ENCODE measurements at places on chromosomes 7 and 10. TPM values are rescaled to one million over a fixed set of nuclear protein-coding genes. Genes with fewer than 3 reads are reported as not detected.

- no peak for DNase-seq
- no peaks in the 10 kb centered on the region for H3K4me1 ChIP-seq
- H3K27ac ChIP-seq, result no peak overlapping the region
- no peak overlapping the region for H3K4me3 ChIP-seq
These were observed 181.4 kb upstream of the ETV1 start for GRCh38 chr7:14170872-14171271.

HOXA3 gene
- total RNA-seq, result not detected

GRCh38 chr7:81355911-81356310 lies 413.9 kb downstream of the HGF start:
- no peaks in the 10 kb centered on the region for H3K36me3 ChIP-seq
- no peaks in the 10 kb centered on the region for H3K27me3 ChIP-seq
- no peak overlapping the region for H3K4me3 ChIP-seq
- no peak for DNase-seq

- no peak overlapping the region for H3K4me3 ChIP-seq
- H3K27me3 ChIP-seq, result no peaks in the 10 kb centered on the region
- no peaks in the 10 kb centered on the region for H3K36me3 ChIP-seq
- DNase-seq, result no peak
- H3K27ac ChIP-seq, result no peak overlapping the region
These were observed 424.8 kb downstream of the KIF20B start for GRCh38 chr10:90126256-90126595.

DNA sequence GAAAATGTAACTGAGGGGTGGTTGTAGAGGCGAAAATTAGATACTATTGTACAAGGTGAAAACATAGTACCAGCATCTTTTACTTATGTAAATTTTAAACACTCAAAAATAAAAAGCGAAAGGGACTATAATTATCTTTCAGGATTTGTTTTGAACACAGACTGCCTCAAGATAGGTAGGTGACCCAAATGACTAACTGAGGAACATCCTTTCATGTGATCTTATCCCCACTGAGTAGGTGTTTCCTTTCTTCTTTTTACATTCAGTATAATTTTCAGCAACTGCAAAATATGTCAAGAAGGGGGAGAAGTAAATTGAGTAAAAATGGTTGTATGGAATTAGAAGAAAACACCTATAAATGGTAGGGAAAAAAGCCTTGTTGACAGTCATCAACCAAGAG lies 236.7 kb downstream of the PHF14 start:
- no peak overlapping the region for H3K27ac ChIP-seq
- peaks cover 11% of the 10 kb centered on the region for H3K27me3 ChIP-seq
- H3K36me3 ChIP-seq, result no peaks in the 10 kb centered on the region
- H3K4me1 ChIP-seq, result peaks cover 10% of the 10 kb centered on the region
- no peak for DNase-seq

ABCC2 gene
- total RNA-seq, result 0.82 TPM

Measured in activated CD8-positive, alpha-beta memory T cell treated with anti-CD3 and anti-CD28 coated beads, Interleukin-2, amount 10 ng/mL, durations not matched to agents 7 days and 5 days (primary cell).